ENCODE measurements at places on chromosomes 2 and 18.

- no peak for DNase-seq
These were observed 74.1 kb downstream of the PKP4 start for GRCh38 chr2:158530829-158531228.

GRCh38 chr2:1487758-1488157 is 74.5 kb downstream of the TPO start:
- no peak for DNase-seq

DNA sequence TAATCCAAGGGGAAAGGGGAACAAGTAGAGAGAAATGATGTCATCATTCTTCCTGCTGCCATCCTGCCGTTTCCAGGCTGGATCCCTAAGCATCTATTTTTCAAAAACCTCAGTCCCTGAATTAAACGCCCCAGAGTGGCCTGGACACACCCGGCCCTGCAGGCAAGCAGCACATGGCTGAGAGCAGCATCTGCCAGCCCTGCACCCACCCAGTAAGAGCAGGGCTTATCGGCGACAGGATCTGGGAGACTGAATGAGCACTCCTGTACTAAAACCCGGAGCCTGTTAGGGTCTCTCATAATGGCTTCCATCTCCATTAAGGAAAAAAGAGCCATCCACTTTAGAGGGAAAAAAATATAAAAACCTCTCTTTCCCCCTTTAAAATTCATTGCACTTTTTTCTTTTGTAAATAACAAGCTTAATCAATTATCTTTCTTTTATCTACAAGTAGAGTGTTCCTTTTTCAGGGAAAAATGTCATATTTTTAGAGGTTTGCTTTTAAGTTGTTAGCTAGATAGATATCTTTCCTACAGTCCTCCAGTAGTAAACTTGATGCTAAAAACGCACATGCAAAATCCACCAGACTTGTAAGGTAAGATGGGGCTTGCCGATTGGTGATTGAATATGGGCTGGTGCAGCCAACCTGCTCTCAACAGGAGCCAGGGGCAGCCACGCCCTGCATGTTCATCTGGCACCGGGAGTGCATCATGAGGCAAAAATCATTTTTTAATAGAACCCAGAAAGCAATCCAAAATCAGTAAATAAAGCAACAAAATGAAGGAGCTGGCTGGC is 457.8 kb downstream of the EIPR1 start:
- no peak for DNase-seq

- DNase-seq: no peak
These were observed 18.9 kb upstream of the ASAP2 start for GRCh38 chr2:9187620-9188214.

- no peak for DNase-seq
These were observed 20.2 kb downstream of the PLCD4 start for GRCh38 chr2:218627939-218628338.

DNA sequence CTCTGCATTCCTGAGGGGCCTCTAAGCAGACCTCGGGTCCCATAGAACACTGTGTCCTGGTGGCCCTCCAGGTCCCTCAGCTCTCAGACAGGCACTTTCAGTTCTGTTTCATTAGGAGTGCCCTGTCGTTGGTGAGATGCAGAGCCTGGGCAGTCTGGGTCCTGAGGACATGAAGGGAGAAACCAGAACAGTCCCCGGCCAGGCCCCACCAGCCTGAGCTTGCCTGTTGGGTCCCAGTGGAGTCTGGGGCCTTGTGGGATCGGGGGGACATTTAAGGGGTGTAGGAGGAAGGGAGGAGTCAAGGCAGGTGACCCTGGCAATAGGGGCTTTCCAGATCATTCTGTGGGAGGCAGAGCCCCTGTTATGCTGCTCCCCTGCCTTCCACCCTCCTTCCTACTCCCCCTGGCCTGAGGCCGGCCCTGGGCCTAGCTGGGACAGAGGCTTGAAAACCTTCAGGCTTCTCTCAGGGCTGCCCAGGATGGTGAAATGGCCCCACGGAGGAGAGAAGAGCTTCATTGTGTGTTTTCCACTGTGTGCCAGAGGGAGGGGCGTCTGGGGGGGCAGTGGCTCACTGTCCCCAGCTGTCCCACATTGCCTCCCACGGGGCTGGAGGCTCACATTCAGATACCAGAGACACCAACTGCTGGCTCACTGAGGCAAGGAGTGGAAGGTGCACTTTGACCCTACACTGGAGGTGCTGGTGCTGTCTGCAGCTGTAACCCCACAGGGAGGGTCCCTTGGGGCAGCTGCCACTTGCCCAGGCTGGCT is 26.6 kb upstream of the CATIP start:
- DNase-seq: no peak

DNA sequence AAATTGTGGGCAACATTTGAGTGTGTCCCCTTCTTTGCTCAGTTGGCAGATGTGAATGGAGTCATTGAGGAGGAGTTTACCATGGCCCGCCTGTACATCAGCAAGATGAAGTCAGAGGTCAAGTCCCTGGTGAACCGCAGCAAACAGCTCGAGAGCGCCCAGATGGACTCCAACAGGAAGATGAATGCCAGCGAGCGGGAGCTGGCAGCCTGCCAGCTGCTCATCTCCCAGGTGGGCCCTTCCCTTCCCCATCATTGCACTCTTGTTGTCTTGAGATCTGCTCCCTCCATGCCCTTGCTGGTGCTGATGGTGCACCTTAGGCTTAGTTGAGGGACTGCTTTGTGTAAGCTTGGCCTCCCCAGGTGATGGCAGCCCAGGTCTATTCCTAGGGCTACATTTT is 47.5 kb upstream of the LYPD6B start:
- DNase-seq: no peak

- DNase-seq: no peak
These were observed 108.6 kb upstream of the NYAP2 start for GRCh38 chr2:225290757-225291400.

DNA sequence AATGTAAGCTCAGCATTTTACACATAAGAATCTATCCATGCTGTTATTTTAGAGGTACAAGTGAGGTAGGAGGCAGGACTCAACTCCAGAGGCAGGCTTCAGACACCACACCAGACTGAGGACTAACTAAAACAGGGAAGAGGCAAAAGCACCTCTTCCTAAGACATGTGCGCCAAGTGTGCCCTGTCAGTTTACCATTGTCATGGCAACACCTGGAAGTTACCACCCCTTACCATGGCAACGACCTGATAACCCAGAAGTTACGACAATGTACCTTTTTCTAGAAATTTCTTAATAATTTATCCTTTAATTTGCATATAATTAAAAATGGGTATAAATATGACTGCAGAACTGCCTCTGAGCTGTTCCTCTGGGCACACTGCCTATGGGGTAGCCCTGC is 160.1 kb downstream of the FAM124B start:
- DNase-seq: no peak

DNA sequence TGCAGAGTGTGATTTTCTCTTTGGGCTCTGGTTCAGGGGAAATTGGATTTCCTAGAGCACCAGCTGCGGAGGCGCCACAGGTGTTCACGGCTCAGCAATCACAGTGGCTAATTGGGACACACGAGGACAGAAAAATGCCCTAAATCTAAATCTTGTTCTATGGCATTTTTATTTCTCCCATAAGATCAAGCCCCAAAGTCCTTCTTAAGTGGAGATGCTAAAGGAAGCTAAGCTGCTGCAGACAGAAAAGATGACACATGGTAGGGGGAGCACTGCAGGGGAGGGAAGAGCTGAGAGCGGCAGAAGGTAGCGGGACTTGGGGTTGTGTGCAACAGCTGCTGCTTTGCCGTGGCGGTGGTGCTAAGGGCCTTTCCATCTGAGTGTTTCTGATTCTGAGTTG is 280.6 kb downstream of the MYT1L start:
- no peak for DNase-seq

- DNase-seq: no peak
These were observed 601.8 kb downstream of the LRP1B start for GRCh38 chr2:141528990-141529389.

DNA sequence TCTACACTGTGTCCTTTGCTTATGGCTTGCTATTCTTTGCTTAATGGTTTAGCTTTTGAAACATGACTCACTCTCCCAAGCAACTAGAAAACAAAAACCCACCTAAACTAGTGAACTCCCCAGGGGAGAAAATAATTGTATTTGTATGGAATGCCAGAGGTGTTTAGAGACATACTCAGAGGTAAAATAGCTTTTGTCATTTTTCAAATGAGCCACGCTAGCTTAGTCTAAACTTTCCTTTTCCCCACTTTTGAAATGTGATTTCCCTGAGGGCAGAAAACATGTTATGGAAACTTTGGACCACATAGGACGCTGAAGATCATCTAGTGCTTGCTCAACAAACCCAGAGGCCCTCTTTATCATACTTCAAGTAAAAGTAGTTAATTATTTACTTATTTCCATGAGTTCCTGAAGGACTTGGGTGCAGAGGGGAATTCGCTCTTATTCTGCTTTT is 16.5 kb upstream of the CYTIP start:
- no peak for DNase-seq

DNA sequence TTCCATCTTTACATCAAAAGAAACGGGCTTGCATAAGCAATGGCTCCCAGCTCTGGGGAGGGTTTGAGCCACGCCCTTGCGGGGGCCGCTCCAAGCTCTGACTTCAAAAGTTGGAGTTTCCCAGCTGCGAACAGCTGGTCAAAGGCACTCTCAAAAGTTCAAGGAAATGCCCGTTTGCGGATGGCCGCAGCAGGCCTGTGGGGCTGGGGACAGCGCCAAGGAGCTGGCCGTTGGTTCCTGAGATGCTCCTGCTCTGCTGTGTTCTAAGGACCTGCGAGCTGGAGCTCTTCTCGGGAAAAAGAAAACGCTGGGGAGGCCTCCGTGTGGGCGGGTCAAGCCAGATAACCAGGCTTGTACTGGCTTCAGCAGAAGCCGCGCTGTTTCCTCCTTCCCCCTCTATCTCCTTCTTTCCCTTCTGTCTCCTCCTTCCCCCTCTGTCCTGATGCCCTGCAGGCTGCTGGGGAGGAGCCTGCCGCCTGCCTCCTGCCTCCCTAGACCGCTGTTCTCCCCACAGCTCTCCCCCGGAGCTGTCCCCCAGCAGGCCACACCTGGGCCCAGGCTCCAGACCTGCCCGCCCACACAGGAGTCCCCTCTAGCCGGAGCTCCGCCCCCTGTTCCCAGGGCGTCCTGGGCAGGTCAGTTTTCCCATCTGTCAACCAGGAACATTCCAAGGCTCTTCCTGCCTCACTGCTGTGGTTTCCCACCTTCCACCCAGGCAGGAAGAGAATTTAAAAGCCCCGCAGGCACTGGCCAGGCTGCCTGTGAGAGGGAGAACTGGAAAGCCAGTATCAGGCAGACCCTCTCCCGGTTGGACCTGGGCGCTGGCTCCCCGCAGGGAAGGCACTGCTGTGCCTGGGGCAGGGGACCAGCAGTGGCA is 14.1 kb downstream of the KLF11 start:
- DNase-seq: peak; percentile 99

DNA sequence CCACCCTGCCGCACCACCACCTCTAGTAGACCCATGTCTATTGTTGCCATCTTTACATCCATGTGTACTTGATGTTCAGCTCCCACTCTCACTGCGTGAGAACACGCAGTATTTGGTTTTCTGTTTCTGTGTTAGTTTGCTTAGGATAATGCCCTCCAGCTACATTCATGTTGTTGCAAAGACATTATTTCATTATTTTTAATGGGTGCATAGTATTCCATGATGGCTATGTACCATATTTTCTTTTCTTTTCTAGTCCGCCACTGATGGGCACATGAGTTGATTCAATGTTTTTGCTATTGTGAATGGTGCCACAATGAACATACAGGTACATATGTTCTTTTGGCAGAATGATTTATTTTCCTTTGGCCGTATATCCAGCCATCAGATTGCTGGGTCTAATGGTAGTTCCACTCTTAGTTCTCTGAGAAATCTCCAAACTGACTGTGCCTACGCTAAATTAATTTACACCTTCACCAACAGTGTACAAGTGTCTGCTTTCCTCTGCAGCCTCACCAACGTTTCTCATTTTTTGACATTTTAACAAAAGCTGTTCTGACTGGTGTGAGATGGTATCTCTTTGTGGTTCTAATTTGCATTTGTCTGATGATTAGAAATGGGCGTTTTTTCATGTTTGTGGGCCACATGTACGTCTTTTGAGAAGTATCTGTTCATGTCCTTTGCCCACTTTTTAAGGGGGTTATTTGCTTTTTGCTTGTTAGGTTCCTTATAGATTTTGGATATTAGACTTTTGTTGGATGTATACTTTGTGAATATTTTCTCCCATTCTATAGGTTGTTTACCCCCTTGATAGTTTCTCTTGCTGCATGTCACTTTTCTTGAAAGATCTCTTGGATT is 10.5 kb upstream of the ZNF513 start:
- no peak for DNase-seq

DNA sequence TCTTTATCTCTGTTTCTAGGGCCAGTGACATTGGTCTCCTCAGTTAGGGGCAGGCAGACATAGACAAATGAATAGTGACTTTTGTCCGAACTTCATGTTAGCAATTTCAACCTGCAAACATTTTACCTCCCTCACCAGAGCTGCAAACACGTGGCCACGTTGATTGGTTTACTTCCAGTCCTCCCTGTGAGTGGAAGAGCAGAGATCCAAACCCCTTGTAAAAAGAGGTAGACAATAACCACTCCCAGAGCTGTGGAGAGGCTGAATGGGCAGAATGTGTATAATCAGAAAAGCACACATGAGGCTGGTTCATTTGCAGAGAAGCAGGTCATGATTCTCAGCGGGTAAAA is 31.1 kb downstream of the CTIF start:
- DNase-seq: no peak

DNA sequence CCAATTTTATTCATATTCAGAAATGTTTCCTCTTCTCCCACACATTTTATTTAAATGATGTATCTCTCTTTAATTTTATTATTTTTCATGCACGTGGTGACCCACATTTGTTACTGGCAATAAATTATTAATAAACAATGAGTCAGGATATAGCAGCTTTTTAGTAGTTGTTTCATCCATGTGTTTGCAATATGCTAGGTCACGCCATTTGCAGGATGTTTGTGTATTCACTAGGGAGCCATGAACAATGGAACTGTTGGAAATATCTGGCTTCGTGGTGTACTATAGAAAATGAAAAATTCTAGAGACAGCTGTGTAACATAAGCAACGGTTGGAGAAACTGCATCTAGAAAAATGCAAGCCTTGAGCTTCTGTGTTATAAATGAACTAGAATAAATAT is 176.0 kb upstream of the COL3A1 start:
- DNase-seq: no peak

DNA sequence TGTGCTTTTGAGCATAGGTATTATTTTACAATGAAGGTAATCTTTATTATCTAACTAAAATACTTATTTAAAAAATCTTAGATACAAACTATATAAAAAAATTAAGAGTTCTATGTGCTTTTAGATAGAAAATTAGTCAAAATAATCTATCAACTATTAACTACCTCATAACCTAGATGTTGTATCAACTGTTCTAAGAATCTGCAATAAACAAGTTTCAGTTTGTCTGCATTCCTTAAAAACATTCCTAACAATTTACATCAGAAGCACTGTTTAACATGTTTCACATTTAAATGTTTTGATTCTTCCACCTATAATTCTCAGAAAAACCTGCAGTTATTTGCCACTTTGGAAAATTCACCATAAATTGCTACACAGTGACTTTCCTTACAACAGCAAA is 33.3 kb downstream of the NDUFS1 start:
- no peak for DNase-seq

DNA sequence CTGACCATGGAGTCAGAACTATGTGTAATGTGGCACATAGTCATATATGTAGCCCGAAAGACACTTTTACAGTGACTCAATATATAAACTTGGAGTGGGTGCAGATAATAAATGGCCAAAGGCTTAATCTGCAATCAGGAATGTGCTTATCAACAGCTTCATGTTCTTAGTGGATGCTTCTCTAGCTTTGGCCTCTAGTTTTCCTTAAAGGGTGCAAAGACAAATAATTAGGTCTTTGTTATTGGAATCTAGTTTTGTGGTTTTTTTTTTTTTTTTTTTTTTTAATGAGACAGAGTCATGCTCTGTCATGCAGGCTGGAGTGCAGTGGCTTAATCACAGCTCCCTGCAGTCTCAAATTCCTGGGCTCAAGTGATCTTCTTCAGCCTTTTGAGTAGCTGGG is 625.6 kb downstream of the EPHA4 start:
- no peak for DNase-seq

Data from ELF-1 (cell line).